ENCODE measurements at places on chromosomes 6 and 20.

GRCh38 chr6:15510536-15511247, 152.1 kb downstream of the DTNBP1 start:
- no peak for DNase-seq

GRCh38 chr6:158972241-158973233, 27.5 kb downstream of the RSPH3 start:
- peak; percentile 26 for DNase-seq

DNA sequence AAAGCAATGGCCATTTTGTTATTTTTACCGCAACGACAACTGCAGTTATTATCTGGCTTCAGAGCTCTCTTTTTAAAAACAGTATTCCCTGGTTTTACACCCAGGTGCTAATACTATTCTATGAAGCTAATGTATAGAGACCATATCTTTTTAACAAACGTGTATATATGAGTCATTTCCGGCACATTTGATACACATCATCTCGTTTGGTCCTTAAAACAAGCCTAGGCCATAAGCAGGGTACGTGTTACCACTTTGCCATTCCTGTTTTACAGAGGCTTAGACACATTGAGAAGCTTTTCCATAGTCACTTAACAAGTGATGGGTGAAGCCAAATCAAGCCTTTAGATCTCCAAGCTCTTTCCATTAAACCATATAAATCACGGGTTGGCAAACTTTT, 5.5 kb downstream of the TRAF3IP2 start:
- no peak for DNase-seq

- no peak for DNase-seq
Observed at GRCh38 chr20:52789716-52790115, 182.4 kb upstream of the TSHZ2 start.

DNA sequence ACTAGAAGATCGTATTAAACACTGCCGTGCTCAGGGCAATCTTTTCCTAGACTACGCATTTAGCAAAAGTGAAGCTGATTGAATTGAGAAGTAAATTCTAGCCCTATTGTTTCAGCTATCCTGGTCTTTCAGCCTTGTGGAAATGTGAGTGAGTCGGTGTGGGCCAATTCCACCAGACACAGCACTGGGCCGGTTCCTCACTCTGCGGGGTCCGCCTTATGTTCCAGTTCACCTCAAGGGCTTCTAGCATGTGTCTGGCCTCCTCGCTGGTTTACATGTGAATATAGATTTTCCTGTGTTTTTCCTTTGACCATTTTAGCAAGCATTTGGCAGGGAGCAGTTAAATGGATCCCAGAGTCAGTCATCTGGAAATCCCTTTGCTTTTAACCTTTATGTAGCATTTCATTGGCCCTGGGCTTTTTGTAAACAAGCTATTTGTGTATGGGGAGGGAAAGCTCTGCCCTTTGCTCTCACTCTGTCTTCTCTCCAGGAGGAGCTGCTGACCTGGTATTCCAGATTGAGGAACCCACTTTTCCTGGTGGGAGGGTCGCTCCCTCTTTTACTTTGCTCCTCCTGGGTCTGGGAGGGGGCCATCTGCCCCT, 12.4 kb upstream of the GTSF1L start:
- no peak for DNase-seq

GRCh38 chr20:8865636-8866035, 203.3 kb upstream of the PLCB4 start:
- DNase-seq, result no peak

- no peak for DNase-seq
Observed at GRCh38 chr20:22420116-22420598, 164.2 kb downstream of the FOXA2 start.

- no peak for DNase-seq
Observed at GRCh38 chr6:161074496-161075121, 83.0 kb downstream of the MAP3K4 start.

- DNase-seq, result no peak
Observed at GRCh38 chr20:22791877-22792525, 207.6 kb upstream of the FOXA2 start.

GRCh38 chr6:16367571-16367970, 129.2 kb downstream of the GMPR start:
- DNase-seq, result no peak

Measured in non-pigmented ciliary epithelial cell (primary cell).